Effector CD4-positive, alpha-beta T cell (primary cell): ENCODE measurements at places on chromosomes 3 and 15.

DNA sequence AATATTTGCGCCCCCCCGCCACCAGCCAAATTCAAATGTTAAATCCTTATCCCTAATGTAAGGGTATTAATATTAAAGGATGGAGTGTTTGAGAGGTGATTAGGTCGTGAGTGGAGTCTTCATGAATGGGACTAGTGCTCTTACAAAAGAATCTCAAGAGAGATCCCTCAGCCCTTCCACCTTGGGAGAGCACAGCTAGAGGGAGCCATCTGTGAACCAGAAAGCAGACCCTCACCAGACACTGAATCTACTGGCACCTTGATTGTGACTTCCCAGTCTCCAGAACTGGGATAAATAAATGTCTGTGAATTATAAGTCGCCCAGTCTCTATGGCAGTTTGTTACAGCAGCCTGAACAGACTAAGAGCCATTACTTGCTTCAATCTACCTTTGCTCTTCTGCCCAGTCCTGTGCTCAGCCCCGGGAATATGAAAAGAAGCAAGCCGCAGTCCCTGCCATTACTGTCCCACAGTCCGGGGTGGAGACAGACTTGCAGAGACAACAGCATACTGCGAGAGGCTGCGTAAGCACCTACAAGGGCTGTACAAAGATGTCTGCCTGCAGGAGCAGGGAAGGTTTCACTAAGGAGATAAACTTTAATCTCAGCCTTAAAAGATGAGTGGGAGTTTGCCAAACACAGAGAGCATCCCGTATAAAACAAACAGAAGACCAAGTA is 110.7 kb upstream of the TMCO5A start:
- no peak for DNase-seq

DNA sequence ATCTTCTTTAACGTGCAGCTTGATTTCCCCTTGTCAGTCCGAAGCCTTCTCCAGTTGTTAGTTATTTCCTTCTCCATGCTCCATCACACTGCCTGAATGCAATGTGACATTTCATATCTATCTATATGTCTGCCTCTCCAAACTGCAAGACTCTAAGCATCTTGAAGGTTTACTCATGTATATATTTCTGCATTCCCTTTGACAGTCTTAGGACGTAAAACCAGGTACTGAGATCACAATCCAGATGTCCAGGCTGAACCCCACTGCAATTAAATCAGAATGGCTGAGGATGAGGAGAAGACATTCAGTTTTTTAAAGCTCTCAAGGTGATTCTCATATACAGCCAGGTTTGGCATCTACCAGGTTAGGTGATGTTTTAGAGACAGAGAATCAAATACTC is 6.1 kb upstream of the SATB1 start:
- no peak for DNase-seq

DNA sequence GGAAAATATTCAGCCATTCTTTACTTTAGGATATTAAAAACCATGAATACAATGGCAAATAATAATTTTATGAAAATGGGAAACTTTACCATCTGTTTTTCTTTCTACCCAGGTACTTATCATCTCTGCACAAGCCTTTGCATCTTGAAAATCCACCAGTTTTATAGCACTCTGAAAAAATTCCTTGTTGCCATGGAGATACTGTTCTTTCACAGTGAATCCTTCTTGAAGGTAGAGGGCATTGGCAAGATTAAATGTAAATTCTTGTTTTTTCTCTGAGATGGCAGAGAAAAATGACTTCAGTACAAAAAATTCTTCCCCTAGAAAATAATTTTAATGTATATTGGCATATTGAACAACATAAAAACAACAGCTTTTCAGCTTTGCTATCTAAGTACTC is 6.9 kb downstream of the SERPINI2 start:
- DNase-seq, result no peak

DNA sequence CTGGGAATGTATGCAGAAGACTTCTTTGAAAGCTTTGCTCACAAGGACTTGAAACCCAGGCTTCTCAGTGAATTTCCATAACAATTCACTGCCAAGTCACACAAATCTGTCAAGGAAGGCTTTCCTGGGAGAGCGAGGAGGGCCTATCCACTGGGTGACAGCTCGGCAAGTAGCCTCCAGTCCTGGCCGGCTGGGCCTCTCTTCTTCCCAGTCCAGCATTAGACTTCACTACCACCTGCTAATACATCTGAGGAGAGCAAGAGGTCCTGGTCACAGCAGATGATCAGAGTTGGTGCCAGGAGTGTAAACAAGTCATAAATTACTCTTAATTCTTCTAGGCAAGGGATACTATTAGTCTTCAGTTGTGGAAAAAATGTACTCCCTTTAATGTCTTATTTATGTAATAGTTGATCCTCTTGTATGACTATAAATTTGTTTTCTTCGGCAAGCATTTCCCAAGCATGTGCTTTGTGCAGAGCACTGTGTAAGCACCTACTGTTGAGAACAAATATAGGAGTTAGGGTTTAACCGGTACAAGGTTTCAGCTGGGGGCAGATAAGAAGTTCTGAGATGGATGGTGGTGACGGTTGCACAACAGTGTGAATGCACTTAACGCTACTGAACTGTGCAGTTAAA is 162.9 kb downstream of the VGLL4 start:
- no peak for DNase-seq

- no peak for DNase-seq
Observed at GRCh38 chr15:35871282-35871681, 325.3 kb upstream of the DPH6 start.

- no peak for DNase-seq
Observed at GRCh38 chr15:95699578-95699977, 630.9 kb upstream of the NR2F2 start.

- DNase-seq, result no peak
Observed at GRCh38 chr3:108221393-108221792, 831 bp downstream of the IFT57 start.

DNA sequence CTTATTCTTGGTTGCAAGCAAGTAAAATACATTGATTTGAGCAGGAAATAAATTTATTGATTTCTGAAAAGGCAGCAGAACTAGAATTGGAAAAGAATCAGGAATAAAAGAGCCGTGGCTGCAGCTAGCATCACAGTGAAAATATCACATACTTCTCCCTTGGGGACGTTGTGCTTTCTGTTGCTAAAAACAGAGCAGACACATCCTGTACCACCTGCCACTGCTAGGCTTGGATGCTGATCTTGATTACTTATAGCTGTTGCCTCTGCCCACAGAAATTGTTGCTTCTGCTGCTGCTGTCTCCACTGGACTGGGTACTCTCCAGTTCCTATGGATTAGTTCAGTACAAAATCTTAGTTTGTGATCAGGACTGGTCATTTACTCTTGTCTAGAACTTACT is 283.8 kb downstream of the C3orf38 start:
- DNase-seq, result no peak

- DNase-seq, result no peak
Observed at GRCh38 chr3:16692486-16693344, 87.5 kb upstream of the DAZL start.

GRCh38 chr3:50334339-50335075 is 6.1 kb downstream of the RASSF1 start:
- DNase-seq, result no peak

GRCh38 chr3:129836381-129837064 is 57.0 kb downstream of the TMCC1 start:
- no peak for DNase-seq

DNA sequence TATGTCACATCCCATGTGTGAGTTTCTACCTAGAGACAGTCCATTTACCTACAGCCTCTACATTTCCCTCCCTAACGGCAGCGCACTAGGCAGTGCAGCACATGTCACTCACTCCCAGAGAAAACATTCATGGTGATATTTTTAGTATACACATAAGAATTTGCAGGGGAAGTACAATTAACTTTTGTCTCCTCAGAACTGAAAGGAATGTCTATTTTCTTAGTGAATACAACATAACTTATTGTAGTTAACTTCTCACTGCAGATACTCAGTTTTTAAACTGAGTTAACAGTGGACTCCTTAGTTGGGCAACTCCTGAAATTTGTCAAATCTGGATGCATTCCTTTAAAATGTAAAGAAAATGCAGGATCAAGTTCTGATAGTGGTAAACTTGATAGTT is 4.5 kb upstream of the ZBTB47 start:
- no peak for DNase-seq

DNA sequence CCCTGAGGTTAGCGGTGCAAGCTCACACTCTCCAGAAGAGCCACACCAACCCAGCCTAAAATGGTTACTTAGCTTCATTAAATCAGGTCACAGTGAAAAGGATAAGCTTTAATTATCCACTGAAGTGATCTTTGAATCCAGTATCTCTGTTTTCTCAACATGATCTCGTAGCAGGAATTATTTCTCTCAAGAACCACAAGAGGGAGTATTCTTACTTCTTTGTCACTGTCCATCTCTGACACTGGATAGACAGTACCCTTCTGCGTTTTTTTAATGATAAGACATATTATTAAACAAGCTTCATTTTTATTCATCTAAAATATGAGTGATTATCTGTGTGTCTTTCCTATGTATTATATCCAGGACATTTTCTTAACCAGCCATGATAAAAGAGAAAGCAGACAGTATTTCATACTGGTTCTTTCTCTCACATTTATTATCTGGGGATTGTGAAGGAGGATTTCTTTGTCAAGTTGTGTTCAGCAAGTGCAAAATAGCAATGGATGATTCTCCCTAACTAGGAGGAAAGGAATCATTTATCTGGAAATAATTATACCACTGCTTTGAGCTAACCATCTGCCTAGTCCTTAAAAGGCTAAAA is 105.4 kb upstream of the CCDC54 start:
- no peak for DNase-seq

DNA sequence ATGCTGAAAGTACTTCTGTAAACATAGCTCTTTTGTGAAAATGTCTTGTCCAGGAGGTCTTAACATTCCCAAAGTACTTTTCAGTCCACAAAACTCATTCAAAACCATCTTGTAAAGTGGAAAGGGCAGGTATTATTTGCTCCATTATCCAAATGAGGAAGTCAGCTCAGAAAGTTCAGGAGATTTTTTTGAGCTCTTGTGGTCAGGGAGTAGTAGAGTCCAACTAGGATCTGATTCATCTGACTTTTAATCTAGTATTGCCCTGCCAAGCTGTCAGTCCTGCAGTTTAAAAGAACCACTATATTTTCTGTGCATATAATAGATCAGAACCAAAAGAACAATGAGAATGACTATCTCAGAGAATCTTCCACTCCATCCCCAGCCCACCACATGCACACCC is 83.5 kb downstream of the FOXB1 start:
- no peak for DNase-seq

- DNase-seq, result no peak
Observed at GRCh38 chr15:29596266-29596665, 226.0 kb downstream of the TJP1 start.

- DNase-seq, result no peak
Observed at GRCh38 chr3:49531218-49531617, 23.1 kb upstream of the BSN start.

DNA sequence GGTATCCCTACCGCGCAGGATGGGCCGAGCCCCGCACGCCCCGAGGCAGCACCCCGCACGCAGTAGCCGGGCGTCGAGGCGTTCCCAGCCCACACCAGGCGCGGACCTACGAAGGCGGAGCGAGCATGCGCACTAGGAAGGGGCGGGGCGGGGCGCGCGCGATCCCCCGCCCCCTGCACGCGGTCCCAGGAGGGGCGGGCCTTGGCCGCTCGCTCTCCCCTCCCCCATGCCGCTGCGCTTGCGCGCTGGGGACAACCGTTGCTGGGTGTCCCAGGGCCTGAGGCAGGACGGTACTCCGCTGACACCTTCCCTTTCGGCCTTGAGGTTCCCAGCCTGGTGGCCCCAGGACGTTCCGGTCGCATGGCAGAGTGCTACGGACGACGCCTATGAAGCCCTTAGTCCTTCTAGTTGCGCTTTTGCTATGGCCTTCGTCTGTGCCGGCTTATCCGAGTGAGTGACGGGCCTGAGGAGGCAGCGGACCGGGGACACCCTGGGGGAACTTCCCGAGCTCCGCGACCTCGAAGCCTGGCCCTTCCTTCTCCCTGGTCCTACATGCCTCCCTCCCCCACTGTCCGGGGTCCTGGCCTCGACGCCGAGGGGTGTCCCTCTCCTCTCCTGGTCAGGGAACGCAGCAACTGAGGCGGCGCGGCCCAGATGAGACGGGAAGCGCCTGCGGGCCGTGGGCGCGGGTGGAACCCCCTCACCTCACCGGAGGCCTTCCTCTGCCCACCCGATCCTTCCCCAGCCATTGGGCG is at the start of gene SPESP1:
SPESP1 (plus strand) TSS at position 258 of the 755 bp plus-strand sequence; CDS start at position 387, 129 bp downstream.
- DNase-seq, result peak; percentile 20

DNA sequence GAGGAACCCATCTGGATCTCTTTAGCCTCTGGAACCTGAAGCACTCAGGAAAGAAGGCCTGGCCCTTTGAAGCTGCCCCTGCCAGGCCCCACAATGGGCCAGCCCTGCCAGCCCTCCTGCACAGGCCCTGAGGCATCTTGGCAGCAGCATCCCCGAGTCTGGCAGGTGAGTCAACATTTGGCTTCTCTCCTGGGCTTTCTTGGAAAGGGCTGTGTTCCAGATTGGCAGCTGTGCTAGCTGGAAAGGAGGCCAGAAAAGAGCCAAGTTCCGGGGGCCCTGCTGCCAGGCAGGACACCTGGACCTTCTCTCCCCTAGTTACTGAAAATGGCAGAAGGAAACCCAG is 187.2 kb downstream of the SHQ1 start:
- no peak for DNase-seq

GRCh38 chr3:77001062-77001701 is 38.7 kb upstream of the ROBO2 start:
- no peak for DNase-seq

DNA sequence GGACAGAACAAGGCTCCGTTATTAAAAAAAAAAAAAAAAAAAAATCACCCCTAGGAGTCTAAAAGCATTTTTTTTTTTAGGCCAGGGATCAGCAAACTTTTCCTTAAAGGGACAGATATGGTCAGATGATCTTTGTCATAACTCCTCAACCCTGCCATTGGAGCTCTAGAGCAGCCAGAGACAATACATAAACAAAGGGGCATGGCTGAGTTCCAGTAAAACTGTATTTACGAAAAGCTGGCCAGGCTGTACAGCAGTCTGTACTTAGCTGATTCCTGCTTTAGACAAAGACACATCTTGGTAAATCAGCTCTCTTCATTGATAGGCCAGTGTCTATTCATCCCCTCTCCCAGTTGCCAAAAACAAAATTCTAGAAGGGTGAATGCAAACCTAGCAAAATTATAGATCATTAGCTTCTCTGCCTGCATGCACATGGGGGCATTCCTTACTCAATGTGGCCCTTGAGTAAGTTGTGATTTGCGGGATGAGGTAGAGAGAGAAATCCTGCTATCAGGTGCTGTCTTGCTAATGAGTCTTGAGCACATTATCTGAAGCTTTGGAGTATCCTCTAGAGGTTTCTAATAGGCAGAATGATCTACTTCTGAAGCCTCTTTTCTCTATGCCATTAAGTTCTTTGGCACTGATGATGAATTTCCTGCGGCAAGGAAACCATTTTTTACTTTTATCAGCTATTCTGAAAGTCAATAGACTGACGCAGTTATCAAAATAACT is 35.2 kb downstream of the SENP8 start:
- no peak for DNase-seq

- no peak for DNase-seq
Observed at GRCh38 chr3:161413127-161413854, 42.0 kb upstream of the SPTSSB start.

DNA sequence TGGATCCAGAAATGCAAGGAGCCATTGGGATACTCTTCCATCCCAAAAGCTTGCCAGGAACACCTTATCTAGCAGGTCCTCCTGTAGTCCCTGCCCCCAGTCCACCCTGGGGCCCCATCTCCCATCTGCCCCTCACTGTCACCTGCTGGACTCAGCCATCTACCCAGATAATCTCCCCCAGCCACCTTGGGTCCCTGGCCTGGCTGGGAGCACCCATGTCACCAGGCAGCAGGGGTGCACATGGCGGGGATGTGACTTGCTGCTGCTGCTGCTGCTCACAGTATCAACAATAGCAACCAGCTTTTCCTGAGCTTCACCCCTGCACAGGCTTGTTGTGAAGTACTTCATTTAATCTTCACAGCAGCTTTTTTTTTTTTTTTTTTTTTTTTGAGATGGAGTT is 12.6 kb downstream of the PTH1R start:
- no peak for DNase-seq
